HCEC 1CT (cell line): ENCODE measurements at places on chromosomes 6 and 20.
A peak's percentile ranks its signal among the peaks of the same experiment; 100 is the strongest.

GRCh38 chr20:53040693-53041589 is 68.8 kb downstream of the TSHZ2 start:
- DNase-seq = no peak

- DNase-seq = no peak
These were observed 13.1 kb upstream of the DEK start for GRCh38 chr6:18277237-18278006.

GRCh38 chr6:107439406-107439805 is 20.0 kb downstream of the PDSS2 start:
- DNase-seq = no peak

DNA sequence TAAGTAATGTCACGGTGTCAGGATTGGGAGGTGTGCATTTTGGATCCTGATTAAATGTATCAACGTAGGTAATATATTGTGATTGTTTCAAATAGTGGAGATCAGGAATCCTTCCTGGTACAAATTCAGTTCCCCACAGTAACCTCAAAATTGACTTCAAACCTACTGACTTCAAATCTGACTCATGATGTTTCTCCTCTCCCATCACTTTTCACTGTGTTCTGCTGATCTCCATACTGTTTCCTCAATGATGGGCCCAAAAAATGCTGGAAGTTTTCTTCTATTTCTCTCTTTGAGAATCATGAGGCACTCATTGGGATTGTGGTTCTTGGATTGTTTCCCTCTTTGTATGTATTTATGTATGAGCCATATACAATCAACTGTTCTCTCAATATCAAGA is 35.9 kb downstream of the LAMA2 start:
- DNase-seq = peak; percentile 37

DNA sequence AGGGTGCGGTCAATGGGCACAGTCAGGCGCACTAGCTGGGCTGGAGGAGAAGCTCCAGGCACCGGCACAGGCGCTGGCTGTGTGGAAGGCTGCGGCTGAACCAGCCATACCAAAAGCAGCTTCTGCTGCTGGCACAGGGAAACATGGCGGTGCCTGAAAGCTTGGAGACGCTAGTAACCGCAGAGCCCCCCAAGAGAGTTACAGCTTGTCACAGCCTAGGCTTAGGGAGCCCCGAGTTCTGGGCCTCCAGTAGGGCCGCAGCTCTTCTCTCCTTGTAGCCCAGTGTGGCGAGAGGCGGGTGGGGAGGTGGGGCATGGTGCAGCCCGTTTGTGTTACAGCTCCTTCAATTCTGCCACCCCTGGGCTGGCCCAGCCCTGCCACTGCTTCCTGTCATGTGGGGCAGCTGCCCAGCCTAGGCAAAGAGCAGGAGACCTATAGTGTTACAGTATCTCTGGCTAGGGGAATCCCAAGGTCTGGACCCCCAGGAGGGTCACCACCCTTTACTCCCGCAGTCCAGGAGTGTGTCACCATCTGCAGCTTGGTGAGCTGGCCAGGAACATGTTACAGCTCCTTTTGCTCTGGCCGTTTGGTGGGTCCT is 58.6 kb upstream of the MANEA start:
- no peak for DNase-seq

DNA sequence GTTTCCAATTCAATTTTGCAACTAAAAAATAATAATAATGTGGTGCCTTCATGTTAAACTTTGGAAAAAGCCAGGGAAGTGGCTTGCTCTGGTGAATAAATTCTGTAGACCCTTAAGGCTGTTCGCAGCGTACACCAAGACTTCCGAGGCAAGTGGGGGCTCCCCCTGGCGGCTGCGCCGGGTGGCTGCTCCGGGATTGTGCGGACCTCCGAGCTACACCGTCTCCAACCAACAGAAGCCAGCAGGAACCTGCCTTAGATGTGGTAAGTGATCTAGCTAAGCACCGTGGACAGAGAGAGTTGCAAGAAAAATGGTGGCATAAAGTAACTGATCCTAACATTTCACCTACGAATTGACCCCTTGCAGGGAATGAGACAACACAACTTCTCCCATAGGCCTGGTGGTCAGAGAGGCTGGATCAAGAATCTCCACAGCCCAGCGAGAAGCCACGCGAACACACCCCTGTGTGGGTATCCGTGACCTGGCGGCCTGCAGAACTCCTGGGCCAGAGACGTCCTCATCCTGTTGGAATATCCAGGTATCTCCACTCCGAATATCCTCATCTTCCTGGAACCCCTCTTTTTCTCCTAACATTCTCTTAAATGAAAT is 69.6 kb downstream of the TBXT start:
- DNase-seq = peak; percentile 42
